ENCODE measurements at places on chromosomes 11 and 22. TPM values are rescaled to one million over a fixed set of nuclear protein-coding genes. Genes with fewer than 3 reads are reported as not detected.
A peak's percentile ranks its signal among the peaks of the same experiment; 100 is the strongest.

DNA sequence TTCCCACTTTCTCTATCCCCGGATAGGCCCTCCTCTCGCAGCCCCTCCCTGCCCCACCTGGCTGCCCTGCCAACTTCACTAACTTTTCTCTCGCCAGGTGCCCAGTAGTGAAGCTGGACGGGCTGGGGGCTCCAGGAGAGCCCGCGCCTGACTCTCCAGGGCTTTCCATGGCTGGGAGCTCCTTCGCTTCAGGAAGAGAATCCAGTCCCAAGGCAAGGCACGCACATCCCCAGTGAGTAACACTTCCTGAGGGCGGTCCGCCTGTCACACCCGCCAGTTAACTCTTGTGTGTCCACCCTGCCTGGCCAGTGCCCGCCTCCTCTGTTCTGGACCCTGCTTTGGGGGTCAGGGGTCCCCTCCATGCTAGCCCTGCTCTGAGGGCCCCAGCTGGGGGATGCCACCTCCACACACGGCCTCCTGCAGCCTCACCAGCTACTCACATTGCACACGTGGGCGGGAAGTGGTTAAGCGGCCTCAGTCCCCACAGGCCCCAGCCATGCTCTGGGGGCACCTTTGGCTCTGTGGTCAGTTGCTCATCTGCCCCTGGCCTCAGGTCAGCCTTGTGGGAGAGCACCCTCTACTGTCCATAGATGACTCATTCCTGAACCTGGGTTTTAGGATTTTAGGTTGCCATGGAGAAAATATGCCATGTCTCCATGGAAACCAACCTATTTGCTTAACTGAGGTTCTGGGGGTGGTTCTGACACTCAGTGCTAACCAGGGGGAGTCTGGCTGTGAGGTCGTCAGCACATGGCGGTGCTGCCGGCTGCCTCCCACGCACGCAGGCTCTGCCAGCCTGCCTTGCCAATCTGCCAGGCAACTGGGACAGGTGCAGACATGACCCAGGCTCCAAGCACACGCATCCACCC, at the start of gene RIN1:
TSS of gene RIN1 (minus strand) at position 201 of the 869 bp plus-strand sequence. CDS start at position 169, 32 bp downstream.
- peak; percentile 42 for DNase-seq

The MYEOV gene
- total RNA-seq, result 0.50 TPM

DNA sequence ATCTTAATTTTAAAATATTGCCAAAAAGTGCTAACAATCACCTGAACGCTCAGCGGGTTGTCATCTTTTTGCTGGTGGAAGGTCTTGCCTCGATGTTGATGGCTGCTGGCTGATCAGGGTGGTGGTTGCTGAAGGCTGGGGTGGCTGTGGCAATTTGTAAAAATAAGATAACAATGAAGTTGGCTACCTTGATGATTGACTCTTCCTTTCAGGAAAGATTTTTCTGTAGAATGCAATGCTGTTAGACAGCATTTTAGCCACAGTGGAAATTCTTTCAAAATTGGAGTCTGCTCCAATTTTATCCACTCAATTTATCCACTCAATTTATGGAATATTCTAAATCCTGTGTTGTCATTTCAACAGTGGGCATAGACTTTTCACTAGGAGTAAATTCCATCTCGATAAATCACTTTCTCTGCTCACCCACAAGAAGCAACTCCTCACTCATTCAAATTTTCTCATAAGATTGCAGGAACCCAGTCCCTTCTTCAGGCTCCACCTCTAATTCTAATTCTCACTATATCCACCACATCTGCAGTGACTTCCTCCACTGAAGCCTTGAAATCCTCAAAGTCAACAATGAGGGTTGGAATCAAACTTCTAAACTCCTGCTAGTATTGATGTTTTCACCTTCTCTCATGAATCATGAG, 78.8 kb downstream of the LINC01488 start:
- no peak for DNase-seq

The HBE1 gene
- total RNA-seq, result 3.1 TPM

The KRTAP5-2 gene
- not detected for total RNA-seq

- DNase-seq, result no peak
Observed at GRCh38 chr11:65127473-65128181, 5.5 kb downstream of the MRPL49 start.

The ANGPTL5 gene
- not detected for total RNA-seq

The PDE3B gene
- 162 TPM for total RNA-seq

DNA sequence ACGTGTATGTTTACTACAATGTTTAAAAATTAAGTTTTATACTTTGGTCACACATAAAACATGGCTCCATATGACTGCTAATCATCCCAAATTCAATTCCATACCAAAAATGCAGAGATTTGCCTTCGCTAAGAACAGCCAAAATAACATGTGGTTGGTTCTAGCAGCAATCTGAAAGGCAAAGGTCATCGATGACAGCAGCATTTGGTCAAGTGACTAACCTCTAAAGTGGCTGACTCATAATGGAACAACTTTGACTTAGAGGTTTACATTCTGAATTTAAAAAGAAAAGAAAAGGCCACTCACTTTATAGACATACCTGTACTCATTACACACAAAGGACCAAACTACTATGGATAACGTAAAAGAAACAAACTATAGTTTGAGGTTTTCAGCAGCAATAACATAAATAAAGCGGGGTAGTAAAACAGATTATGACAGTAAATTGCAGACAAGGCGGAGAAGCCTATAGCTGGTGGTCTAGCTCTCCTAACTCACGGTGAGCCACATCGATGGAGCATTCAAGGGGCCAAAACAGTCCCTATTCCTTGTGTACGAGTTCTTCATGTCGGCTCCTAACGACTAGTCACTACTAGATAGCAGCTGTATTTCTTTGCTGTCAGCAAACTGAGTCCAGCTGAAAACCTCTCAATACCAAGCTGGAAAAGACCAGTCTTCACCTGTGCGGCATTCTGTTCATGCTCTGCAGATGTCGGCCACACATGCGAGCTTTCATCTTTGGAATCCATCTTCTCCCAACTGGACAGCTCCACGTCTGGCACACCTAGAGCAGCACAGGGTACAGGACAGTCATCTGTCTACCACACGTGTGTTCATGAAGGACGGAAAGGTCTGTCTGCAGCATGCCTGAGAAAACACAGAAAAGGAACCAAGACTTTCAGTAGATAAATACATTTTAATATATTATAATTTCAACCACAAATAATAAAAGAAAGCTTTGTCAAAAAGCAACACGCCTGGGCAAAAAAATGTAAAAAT, 42.1 kb downstream of the PRDM10 start:
- DNase-seq, result no peak

The CNGA4 gene
- 0.20 TPM for total RNA-seq

- DNase-seq, result no peak
Observed at GRCh38 chr11:104823657-104824056, 74.6 kb downstream of the CASP12 start.

DNA sequence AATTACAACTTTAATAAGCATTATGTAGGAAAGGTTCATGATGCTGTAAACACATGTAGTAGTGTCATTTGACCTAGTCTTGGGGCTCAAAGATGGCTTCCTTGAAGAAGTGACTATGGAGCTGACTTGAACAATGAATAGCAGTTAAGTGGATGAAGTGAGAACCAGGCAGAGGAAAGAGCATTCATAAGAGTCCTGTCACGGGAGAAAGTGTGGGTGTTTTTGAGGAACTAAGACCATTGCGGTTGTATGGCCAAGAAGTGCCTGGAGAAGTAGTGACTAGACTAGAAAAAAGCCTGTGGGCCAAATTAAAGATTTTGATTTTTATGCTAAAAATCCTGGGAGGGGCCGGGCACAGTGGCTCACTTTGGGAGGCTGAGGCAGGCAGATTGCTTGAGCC, 7.2 kb upstream of the IL18BP start:
- DNase-seq, result no peak

- no peak for DNase-seq
Observed at GRCh38 chr22:31036671-31037550, 44.2 kb upstream of the SMTN start.

The TMEM132A gene
- 1.2 TPM for total RNA-seq

GRCh38 chr11:102111787-102112508, 1.7 kb downstream of the YAP1 start:
- DNase-seq, result peak; percentile 1

Data from T-cell (primary cell).